ENCODE measurements at places on chromosomes 4 and X.

GRCh38 chr4:52244103-52244775 is 193.1 kb downstream of the SPATA18 start:
- no peak for DNase-seq

DNA sequence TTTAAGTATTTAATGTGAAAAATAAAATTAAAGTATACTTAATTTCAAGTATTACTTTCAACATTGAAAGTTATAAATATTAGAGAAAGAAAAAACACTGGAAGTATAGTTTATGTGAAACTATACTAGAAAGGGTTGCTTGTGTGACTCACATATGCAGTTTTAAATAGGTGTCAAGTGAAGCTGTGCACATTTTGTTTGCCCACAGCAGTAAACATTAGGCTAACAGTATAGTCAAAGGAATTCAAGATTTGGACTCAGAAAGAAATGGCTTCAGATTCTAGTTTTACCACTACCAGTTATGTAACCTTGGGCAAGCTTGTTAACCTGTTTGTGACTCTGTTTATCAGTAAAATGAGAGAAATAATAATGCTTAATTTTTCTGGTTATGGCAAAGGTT is 148.2 kb downstream of the FAM47B start:
- no peak for DNase-seq

GRCh38 chr4:114091546-114091945 is 112.1 kb upstream of the ARSJ start:
- DNase-seq = no peak

DNA sequence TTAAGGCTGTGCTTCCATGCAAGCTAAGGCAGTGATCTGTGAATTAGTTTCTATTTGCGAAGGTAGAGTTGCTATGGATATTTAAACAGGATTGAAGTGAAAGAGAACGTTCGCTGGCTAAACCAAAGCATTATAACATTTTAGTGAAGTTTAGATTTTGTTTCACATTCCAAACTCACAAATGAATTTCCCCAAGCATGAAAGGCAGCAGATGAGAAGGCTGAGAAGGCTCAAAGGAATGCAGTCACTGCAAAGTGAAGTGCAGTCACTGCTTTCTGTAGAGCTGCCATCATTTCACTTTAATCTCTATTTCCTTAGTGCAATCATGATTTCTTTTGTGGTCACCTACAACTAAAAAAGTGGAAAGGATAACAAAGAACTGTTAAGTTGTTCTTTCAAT is 334.7 kb upstream of the NR3C2 start:
- no peak for DNase-seq

All from stimulated activated CD4-positive, alpha-beta T cell treated with anti-CD3 and anti-CD28 coated beads, Interleukin-1b, Interleukin-23, amount 100 ng/mL, for 1 hour (primary cell).